ENCODE measurements at places on chromosomes 3 and 15.

GRCh38 chr3:171058873-171059603, 32.5 kb upstream of the SLC2A2 start:
- no peak for DNase-seq

DNA sequence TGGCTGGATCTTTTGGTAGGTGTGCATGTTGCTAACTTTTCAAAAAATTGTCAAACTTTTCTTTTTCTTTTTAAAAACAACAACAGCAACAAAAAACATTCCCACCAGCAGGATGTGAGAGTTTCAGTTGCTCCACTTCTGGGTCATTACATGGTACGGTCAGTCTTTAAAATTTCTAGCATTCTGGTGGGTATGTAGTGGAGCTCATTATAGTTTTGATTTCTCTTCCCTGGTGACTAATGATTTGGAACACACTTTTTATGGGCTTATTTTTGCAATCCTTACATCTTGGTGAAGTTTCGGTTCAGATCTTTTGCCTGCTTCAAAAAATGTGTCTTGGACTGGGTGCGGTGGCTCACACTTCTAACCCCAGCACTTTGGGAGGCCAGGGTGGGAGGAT, 19.3 kb downstream of the ATP1B3 start:
- no peak for DNase-seq

DNA sequence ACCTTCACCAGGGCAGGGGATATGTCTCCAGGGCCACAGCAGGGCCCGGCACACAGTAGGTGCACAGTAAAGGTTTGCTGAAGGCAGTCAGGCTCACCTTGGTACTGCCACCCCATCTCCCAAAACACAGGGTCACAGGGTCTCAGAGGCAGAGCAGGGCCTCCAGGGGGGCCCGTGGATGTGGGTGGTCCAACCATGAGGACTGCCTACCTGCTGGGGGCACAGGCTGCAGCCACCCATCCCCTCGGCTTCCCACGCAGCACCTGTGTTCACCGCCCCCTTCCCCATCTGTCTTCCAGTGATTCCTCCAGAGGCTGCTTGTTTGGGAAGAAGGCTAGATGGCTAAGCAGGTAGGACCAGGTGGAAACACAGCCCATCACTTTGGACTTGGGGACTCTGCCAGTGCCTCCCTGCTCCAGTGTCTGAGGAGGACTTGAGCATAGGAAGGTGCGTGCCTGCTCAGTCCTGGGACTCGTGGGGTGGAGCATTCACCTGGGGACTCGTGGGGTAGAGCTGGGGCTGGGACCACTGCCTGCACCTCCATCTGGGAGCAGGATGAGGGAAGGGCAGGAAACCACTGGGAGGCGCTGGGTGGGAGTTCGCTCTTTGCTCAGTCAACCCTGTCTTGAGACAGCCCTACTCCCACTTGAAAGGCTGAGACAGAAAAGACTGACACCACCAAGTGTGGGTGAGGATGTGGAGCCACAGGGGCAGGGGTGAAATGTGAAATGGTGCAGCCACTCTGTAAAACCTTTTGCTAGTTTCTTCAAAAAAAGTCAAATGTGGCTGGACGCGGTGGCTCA, 18.8 kb upstream of the PLXND1 start:
- peak; percentile 32 for DNase-seq

DNA sequence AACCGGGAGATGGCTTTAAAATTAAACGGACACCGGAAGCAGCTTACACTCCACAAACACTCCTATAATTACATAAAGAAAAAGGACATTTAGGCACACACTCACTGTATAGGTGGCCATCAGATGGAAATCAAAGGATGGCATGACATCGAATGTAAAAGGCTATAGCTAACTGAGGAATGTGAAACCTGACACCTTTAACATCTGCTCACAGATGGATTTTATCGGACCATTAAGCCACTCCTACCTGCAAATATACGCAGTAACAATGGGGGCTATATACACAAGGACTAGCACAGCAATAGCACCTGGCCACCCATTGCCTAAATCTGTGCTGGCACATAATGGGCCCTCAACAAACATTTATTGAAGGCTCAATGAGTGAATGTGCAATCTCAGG, 14.5 kb upstream of the RBSN start:
- DNase-seq, result no peak

DNA sequence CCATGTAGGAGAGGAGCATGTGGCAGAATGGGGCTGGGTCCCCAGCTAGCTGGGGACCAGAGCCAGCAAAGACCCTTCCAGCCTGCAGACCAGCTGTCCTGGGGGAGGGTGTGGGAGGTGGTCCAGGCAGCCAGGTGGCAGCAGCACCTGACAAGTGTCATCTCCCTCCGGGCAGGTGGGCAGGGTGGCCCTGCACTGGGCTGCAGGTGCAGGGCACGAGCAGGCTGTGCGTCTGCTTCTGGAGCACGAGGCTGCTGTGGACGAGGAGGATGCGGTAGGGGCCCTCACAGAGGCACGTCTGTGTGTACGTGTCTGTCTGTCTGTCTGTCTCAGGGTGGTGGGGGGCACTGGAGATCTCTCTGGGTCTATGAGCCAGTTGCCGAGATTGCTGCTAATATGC, 5.5 kb downstream of the ANKDD1A start:
- DNase-seq, result no peak

DNA sequence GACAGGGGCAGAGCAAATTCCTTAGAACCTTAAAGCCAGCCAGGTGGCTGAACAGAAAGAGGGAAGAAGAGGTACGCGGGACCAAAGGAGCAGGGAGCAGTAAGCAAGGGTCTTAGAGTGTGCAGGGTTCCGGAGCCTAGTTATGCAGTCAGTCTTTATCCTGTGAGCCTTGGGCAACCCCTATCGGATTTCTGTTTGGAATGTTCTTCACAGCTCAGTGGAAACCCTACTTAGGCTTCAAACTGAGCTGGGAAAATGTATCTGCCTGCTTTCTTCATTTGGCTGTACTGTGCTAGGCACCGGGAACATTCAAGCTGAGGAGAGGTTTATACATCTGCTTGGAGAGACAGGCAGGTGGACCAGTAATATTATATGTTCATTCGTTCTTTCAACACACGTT, 37.1 kb downstream of the PSMD6 start:
- DNase-seq, result no peak

- no peak for DNase-seq
Measured at GRCh38 chr3:50158530-50159146, 3.5 kb downstream of the SEMA3F start.

DNA sequence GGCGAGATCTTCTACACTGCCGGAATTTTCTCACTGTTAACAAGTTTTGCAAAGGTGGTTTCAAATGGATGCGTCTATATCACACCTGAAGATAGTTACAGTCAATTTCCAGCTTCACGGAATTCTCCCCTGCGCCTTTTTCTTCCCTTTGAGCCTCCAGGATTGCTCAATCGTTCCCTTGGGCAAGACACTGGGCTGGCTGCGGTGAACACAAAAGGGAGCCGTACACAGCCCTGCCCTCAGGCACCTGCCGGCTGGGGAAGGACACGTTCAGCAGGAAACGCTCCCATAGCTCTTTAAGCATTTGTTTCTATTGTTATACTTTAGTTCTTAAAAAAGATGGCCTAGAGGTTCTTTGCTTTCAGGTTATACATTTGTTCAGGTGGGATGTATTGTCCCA, 85.7 kb downstream of the C3orf70 start:
- no peak for DNase-seq

GRCh38 chr3:183122257-183122932, 23.1 kb upstream of the MCCC1 start:
- DNase-seq, result peak; percentile 67

GRCh38 chr15:66224946-66225345, 28.6 kb downstream of the MEGF11 start:
- DNase-seq, result no peak

GRCh38 chr15:55170361-55170760, 26.4 kb downstream of the RSL24D1 start:
- no peak for DNase-seq

- DNase-seq, result no peak
Measured at GRCh38 chr15:22257047-22258008, 177.0 kb downstream of the OR4M2 start.

- DNase-seq, result no peak
Measured at GRCh38 chr3:142337994-142338393, 109.8 kb downstream of the XRN1 start.

DNA sequence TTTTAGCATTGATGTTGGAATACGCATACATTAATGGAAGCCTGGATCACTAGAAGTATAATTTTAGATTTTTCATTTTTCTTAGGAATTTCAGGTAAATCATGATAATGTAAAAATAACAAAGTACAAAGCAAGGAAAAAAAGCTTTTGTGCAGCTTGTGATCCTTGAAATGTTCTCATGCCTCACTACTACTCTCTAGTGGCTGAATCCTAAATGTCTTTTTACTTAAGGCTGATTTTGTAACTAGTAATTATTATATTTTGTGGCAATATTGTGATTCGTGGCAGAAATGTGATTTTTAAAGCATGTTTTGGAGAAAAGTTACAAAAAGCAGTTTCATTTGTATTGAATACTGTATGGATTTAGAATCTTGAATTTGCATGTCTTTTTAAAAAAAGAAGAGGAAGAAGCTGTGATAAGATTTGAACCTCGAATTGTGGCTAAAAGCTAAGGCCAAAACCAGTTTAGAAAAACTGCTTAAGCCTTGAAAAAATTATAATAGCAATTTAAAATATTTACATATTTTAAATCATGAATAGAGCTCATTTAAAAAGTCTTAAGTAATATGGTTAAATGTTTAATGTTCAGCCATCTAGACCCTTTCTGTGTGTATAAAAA, 39.0 kb downstream of the U2SURP start:
- DNase-seq, result no peak

DNA sequence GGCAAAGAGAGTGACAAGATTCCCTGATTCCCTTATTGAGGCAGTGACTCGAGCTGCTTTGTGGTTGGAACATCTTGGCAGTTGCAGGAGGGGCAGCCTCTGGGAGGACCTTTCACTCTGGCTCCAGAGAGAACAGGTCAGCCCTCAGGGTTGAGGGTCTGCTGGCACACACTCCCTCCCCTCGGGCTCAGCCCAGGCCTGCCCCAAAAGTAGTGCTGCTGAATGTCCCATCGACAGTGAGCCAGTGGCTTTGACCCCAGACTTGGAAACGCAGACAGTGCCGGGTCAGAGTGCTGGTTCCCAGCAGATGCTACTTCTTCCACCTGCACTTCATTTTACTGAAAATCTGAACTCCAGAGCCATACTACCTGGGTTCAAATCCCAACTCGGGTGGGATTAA, 25.6 kb upstream of the ATP2B2 start:
- no peak for DNase-seq

GRCh38 chr3:101128001-101128400, 134.8 kb upstream of the ABI3BP start:
- DNase-seq, result no peak

- DNase-seq, result no peak
Measured at GRCh38 chr15:76343313-76343996, 6.9 kb downstream of the ISL2 start.

DNA sequence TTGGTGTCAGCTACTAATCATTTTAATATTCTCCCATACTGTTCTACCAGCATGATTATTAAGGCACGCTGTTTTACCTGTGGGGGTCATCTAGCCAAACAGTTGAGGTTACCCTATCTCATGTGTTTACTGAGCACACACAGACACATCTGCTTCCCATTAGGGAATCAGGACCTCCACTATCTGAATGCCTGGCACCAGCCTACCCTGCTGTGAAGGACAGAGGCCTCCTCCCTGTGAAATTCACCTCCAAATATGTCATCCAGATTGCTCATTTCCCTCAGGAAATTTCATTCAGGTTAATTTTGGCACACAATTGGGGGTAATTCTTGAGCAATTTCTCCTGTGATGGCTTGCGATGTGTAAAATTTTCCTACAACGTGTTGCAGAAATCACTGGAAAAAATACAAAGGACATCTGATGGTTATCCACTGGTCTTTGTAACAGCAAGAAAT, 155.6 kb upstream of the NR2E3 start:
- DNase-seq, result no peak

- DNase-seq, result no peak
Measured at GRCh38 chr3:149999421-149999820, 28.7 kb upstream of the PFN2 start.

GRCh38 chr15:31285772-31286261, 40.8 kb upstream of the KLF13 start:
- DNase-seq, result peak; percentile 25

DNA sequence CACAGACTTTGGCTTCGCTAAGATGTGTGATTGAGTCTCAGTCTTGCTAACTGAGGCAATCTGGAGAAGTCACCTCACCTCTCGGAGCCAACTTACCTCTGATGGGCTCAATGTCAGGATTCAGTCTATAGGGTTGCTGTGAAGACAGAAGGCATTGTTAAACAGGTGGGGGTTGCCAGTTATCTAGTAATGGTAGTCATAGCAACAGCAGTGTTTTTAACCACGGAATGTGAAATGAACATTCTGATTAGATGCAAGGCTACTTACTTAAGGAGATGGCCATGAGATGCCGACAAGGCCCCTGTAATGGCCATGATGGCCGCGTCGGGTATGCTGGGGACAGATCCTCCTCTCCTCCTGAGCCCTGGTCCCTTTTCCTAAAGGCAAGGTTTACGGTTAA, 243.1 kb downstream of the GABRG3 start:
- no peak for DNase-seq

- no peak for DNase-seq
Measured at GRCh38 chr15:89587955-89588354, 12.7 kb downstream of the TICRR start.

DNA sequence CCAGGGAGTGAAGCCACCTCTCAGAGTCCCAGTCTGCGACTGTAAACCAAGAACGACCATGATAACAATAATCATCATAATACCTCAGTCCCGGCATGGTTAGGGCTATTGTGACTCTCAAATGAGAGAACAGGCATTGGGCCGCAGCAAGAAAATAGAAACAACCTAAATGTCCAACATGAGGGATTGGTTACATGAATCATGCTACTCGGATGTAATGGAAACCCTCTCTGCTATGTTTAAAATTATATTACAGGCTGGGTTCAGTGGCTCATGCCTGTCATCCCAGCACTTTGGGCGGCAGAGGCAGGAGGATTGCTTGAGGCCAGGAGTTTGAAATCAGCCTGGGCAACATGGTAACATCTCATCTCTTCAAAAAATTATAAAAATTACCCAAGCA, 2.8 kb downstream of the CPN2 start:
- no peak for DNase-seq

GRCh38 chr3:49727154-49727923, 3.6 kb upstream of the GMPPB start:
- peak; percentile 61 for DNase-seq

GRCh38 chr3:53216723-53217122, 39.1 kb downstream of the TKT start:
- DNase-seq, result no peak

DNA sequence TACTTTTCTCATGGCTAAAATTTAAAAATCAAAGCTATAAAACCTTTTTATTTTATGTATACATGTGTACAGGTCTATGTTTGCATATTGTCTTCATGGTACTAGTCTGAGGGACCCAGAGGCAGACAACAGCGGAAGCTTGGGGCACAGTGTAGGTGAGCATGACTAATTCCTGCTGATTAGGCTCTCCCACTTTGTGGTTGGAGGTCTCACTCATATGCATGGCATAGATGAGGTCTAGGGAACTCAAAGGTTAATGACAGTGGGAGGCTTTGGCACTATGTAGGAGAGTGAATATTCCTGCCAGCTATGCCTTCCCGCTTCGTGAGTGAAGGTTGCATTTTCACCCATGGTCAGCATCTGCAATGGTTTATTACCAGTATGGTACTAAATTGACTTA, 47.5 kb upstream of the AADACL2 start:
- no peak for DNase-seq

All from GM13976 (cell line).